ENCODE measurements at places on chromosomes 12 and 14. TPM values are rescaled to one million over a fixed set of nuclear protein-coding genes. Genes with fewer than 3 reads are reported as not detected.

DNA sequence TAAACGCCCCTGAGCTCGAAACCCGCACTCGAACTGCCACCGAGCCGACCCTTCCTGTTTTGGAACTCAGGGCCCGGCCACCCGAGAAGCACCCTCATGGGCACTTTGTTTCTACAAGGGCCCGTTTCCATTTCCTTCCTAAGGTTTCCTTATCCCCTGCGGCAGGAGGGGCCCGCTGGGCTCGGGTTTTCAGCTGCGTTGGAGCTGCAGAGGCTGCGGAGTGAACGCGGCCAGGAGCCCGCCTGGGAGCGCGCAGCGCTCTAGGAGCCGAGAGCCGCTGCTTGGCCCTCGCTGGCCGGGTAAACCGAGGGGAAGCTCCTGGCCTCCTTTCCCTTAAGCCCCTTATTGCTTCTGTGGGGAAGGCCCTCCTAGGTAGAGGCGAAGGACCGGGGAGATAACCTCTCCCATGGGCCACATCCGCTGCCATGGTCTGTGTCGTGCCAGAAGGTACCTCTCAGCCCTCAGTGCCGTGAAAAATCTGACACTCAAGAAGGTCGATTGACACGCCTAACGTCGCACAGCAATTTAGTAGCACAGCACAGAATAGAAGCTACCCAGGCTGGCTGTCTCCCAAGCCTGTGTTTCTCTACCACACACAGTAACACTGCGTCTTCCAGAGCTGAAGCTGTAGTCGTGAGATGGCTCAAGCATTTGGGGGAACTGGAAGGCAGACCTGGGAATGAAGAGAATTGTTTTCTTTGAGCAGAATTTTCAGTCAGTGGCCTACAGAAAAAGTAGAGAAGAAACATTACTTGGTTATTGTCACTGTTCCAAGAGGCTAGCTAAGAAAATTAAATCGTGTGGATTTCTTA, 12.9 kb upstream of the CALM1 start:
- peak overlapping the region; percentile 100 for H3K27ac ChIP-seq
- H3K36me3 ChIP-seq = no peaks in the 10 kb centered on the region
- H3K4me3 ChIP-seq = peak overlapping the region; percentile 64
- DNase-seq = peak; percentile 66

DNA sequence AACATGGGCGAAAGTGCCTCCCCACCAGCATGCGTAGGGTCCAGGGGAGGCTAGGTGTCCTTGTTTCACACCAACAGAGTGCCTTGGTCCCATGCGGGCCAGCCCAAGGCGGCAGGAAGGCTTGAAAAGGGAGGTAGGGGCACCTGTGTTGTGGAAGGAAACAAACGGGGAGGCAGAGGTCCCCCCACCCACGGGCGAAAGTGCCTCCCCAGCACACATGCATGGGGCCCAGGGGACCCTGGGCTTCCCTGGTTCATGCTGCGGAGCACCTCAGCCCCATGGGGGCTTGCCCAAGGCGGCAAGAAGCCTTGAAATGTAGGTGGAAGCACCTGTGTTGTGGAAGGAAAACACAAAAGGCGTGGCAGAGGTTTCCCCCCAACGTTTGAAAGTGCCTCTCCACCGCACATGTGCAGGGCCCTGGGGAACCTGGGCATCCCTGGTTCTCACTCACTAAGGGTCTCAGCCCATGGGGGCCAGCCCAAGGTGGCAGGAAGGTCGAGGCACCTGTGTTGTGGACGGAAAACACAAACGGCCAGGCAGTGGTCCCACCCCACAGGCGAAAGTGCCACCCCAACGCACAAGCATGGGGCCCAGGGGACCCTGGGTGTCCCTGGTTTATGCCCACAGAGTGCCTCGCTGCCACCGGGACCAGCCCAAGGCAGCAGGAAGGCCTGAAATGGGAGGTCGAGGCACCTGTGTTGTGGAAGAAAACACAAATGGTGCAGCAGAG, 374.7 kb downstream of the ALG10 start:
- no peak overlapping the region for H3K4me3 ChIP-seq
- no peaks in the 10 kb centered on the region for H3K27me3 ChIP-seq
- H3K36me3 ChIP-seq = no peaks in the 10 kb centered on the region
- no peak overlapping the region for H3K27ac ChIP-seq

- H3K27me3 ChIP-seq = no peaks in the 10 kb centered on the region
- H3K4me3 ChIP-seq = no peak overlapping the region
- DNase-seq = no peak
- peaks cover 17% of the 10 kb centered on the region for H3K4me1 ChIP-seq
Observed at GRCh38 chr12:108316176-108317086, 22.7 kb downstream of the CMKLR1 start.

GRCh38 chr12:53975064-53975471, 314 bp upstream of the HOTAIR start:
- no peak for DNase-seq
- no peak overlapping the region for H3K27ac ChIP-seq
- H3K4me1 ChIP-seq = peaks cover 4% of the 10 kb centered on the region
- no peaks in the 10 kb centered on the region for H3K36me3 ChIP-seq

- H3K36me3 ChIP-seq = no peaks in the 10 kb centered on the region
- DNase-seq = no peak
- H3K4me1 ChIP-seq = peaks cover 6% of the 10 kb centered on the region
- H3K27ac ChIP-seq = no peak overlapping the region
- no peaks in the 10 kb centered on the region for H3K27me3 ChIP-seq
Observed at GRCh38 chr12:53200107-53200457, 7.0 kb downstream of the ITGB7 start.

- H3K36me3 ChIP-seq = no peaks in the 10 kb centered on the region
- no peak overlapping the region for H3K4me3 ChIP-seq
- no peak for DNase-seq
Observed at GRCh38 chr12:2323532-2324255, 270.9 kb downstream of the CACNA1C start.

- H3K27me3 ChIP-seq = no peaks in the 10 kb centered on the region
- no peaks in the 10 kb centered on the region for H3K4me1 ChIP-seq
- no peaks in the 10 kb centered on the region for H3K36me3 ChIP-seq
- no peak overlapping the region for H3K27ac ChIP-seq
Observed at GRCh38 chr14:55084401-55085059, 33.1 kb downstream of the MAPK1IP1L start.

- H3K27me3 ChIP-seq = no peaks in the 10 kb centered on the region
- H3K27ac ChIP-seq = no peak overlapping the region
- no peaks in the 10 kb centered on the region for H3K4me1 ChIP-seq
- H3K36me3 ChIP-seq = no peaks in the 10 kb centered on the region
- no peak overlapping the region for H3K4me3 ChIP-seq
Observed at GRCh38 chr14:73170686-73171085, 34.4 kb downstream of the PSEN1 start.

DNA sequence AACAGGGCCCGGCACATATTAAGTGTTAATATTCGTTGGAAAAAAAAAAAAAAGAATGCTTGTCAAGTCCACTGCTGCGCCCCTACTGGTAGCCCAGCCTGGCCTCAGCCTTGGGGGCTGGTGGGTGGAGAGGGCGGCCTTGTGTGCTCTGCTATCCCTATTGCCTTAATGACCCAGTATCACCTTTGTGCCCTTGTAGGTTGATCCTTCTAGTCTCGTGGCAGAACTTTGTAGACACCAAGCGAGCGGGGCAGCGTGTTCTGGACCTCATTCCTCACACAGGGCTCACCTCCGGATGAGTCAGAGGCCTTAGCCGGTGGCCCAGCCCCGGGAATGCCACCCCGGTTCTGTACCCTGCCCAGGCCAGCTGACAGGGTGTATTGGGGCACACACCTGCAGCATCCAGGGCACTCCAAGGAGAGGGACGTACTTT, 1.8 kb upstream of the RCOR1 start:
- peak overlapping the region; percentile 78 for H3K4me3 ChIP-seq
- H3K27me3 ChIP-seq = no peaks in the 10 kb centered on the region
- H3K27ac ChIP-seq = peak overlapping the region; percentile 98
- H3K36me3 ChIP-seq = no peaks in the 10 kb centered on the region
- DNase-seq = peak; percentile 52

DNA sequence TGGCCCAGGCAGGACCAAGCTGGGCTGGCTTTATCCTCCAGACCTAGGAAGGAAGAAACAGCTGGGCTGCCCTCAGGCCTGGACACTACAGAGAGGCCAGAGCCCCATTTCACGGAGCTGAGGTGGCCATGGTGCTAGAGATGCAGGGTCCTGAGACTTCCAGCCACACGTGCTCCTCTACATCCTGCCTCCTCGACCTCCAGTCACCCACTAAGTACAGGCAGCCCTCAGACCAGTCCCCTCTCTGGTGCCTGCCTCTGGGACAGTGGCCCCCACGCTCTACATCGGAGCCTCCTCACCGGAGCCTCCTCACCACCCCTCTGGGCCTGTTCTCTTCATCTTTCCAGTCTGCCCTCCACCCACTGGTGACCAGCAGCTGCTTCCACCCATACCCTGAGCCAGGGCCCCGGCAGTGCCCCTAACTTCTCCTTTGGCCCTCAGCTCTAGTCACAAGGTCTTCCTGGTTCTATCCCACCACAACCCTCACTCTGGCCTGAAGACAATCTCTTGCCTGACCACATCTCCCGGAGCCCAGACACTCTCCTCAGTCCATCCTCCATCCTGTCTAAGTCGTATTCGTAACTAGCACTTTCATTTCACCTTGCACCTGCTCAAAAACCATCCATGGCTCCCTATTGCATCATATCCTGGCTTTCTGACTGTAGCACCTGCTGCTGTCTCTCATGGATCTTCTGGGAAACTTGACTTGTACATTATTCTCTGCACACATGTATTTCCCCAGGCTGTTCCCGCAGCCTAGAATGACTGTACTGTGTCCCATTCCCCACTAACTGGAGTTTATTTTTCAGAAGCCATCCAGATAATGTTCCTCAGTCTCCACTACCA, 43.9 kb downstream of the DIO3 start:
- H3K36me3 ChIP-seq = no peaks in the 10 kb centered on the region
- H3K4me1 ChIP-seq = no peaks in the 10 kb centered on the region
- no peak overlapping the region for H3K4me3 ChIP-seq
- H3K27me3 ChIP-seq = no peaks in the 10 kb centered on the region

- no peak for DNase-seq
- no peaks in the 10 kb centered on the region for H3K4me1 ChIP-seq
- H3K4me3 ChIP-seq = no peak overlapping the region
- peaks cover 17% of the 10 kb centered on the region for H3K27me3 ChIP-seq
- H3K36me3 ChIP-seq = no peaks in the 10 kb centered on the region
Observed at GRCh38 chr12:132279184-132279889, 50.1 kb downstream of the GALNT9 start.

Gene CFAP73
- total RNA-seq = 0.67 TPM

Gene SMCO2
- total RNA-seq = not detected

Gene KRT6C
- total RNA-seq = 0.14 TPM

Gene AQP6
- total RNA-seq = not detected

Gene GLIPR1L1
- total RNA-seq = not detected

Gene PYGL
- total RNA-seq = 44.4 TPM

Gene KIF26A
- 10.5 TPM for total RNA-seq

Gene ANAPC5
- 91.5 TPM for total RNA-seq

Data from uterus (tissue), 4 donors.